ENCODE measurements at places on chromosomes 4 and X.

DNA sequence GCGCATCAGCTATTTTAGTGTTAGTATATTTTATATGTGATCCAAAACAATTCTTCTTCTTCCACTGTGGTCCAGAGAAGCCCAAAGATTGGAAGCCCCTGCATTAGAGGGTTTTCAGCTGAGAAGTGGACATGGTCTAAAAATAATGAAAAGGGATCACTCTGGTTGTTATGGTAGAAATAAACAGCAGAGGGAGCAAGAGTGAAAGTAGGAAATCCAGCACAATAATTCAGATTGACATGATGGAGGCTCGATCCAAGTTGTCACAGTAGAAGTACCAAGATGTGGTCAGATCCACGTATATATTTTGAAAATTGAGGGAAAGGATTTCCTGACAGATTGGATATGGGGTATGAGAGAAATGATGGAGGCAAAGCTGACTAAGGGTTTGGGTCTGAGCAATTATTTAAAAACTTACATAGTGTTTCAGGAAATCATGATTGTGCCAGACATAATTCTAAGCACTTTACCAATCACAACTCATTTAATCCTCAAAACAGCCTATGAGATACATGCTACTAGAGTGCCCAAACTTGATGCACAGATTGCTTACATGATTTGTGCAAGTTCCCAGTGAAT is 17.0 kb upstream of the TMEM144 start:
- DNase-seq, result no peak

DNA sequence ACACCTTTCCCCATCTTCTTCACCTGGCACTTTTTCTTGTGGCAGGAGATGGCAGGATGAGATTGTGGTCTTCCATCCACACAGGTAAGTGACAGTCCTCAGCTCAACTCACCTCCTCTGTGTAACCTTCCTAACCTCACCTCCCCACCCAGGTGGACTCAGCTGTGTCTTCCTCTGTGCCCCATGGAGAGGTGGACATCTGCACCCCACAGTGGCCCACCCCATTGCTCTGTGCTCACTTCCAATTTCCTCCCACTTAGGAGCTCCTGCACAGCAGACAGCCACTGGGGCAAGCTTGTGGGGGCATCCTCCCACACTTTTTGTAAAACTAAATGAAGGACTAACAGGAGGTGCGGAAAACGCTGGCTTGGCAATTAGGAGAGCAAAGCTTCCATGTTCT is 61.6 kb downstream of the MSX1 start:
- no peak for DNase-seq

- DNase-seq, result peak; percentile 84
Measured at GRCh38 chrX:65697915-65698796, 30.7 kb downstream of the MSN start.

GRCh38 chr4:139961344-139961946 is 192.5 kb downstream of the MAML3 start:
- no peak for DNase-seq

GRCh38 chr4:109406337-109406931 is 27.2 kb upstream of the SEC24B start:
- no peak for DNase-seq

DNA sequence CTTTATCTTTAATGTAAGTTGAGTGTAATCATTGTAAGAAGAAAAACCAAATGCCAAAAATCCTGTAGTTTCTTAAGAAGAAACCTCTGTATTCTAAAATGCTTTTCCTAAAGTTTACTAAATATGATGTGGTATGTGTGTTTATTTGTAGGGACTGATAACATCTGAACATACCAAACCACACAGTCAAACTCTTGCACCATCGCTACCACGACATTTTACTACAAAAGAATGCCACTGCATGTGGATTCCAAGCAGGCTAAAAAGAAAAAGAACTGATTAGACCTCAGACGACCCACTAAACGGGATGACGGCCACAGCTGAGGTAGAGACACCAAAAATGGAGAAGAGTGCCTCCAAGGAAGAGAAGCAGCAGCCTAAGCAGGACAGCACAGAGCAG is 46.1 kb downstream of the LAS1L start:
- no peak for DNase-seq

GRCh38 chrX:80317646-80318045 is 102.6 kb upstream of the TENT5D start:
- DNase-seq, result no peak

DNA sequence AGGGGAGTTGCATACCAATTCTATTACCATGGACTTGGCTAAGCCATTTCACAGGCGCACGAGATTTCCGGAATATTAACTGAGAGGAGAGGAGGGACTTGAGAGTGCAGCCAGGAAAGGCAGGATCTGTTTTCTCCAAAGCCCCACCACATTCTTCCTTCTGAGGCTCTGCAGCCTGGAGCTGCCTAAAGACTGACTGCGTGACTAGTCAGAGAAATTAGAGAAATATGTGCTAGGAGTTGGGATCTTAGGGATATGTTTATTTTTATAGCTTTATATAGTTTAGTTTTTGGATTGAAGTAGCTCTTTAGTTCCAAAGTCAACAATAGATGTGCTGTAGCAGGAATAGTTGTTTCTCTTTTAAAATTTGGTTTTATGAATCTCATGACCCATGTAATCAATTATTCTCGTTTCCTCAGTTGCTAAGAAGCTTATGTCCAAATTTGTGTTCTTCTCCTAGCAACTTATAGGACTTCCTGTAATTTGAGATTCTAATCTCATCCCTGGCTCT is 300.1 kb upstream of the DDX53 start:
- DNase-seq, result no peak

GRCh38 chr4:145686991-145687390 is 7.0 kb downstream of the C4orf51 start:
- no peak for DNase-seq

GRCh38 chr4:99879458-99879857 is 14.8 kb downstream of the LAMTOR3 start:
- no peak for DNase-seq

DNA sequence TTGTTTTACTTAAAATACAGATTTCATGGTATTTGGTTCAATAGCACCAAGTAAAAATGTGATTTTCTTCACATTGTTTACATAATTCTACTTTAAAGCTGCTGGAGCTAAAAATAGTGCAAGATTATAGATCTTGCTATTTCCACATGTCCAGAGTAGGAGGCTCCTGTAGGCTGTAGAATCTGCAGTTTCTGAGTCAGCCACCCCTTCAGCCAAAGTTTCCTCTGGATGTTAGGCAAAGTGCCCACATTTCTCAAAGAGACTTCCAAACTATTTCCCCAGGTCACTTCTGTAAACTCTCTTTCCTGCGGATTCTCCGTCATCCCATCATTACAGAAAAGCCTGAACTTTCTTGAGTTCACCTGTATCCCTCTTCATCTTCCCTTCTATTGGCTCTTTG is 342.5 kb upstream of the FSTL5 start:
- no peak for DNase-seq

GRCh38 chr4:27217261-27217769 is 356.7 kb downstream of the STIM2 start:
- no peak for DNase-seq

- no peak for DNase-seq
Measured at GRCh38 chr4:172256820-172257219, 443.6 kb downstream of the GALNTL6 start.

DNA sequence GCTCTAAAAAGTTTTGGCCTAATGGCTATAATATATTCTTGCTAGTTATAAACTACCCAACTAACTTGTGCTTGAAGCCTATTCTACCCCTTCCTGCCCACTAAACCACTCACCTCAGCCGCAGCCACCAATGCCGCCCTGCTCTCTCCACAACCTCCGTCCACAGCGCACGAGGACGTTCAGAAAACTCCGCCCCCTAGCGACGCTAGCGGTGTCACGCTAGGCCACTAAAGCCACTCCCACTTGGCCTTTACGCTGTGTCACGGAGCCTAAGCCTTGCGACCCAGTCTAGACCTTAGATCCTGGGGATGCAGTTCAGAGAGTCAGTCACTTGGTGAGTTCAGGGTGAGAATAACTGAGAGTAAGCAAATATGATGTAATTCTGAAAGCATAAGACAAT is at the start of gene TEX11:
Gene TEX11 (minus strand): TSS at position 171 of the 400 bp plus-strand sequence. CDS start 922 bp downstream, outside the sequence.
- DNase-seq, result no peak

DNA sequence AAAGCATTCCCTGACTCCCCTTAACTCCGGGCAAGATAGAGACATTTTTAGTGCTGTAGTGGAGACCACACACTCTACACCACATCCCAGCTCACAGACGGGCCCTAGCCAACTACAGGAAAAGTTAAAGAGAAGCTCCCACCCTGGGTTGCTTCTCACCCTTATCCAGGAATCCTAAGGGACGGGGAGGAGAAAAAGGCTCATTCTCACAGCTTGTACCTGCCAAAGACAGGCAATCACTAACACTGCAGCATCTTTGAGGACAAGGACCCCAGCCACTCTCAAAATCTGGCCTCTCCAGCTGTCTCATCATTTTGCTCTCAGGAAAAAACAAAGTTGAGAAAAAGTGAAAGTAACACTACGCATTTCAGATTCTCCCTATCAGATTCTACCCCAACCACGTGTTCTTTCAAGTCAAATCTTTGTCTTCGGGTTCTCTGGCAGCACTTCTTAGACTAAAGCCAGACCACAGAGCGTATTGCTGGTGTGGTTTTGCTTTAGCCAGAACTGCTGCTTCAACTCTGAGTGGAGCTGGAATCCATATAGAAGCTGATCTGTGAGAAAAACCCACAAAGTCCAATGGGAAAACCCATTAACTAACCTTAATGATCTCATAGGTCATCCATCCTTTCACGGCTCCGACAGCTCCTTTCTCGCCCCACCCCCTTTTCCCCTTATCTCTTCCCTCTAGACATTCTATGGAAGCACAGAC is 605.9 kb upstream of the DIPK2B start:
- peak; percentile 21 for DNase-seq

DNA sequence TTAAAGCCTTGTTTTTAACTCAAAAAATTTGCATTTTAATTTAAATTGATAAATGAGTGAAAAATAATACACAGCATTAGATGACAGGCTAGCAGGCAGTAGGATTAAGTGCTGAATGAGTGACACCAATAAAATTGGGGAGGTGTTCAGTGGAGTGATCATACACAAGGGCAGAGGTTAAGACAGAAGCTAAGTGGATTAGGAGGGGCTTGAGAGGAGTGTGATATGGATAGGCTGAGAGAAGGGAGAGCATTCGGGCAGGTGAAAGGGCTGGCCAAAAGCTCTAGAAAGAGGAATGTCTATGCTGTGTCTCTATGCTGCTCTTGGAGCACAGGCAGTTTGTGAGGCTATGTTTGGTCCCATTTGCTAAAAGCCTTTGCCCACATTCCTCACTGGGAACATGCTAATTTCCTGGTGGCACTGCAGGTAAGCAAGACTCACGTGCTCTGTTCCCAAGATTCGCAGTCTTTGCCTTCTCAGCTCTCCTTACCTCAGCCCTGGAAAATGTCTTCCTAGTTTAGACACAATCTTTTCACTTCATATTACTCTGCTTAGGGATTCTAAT is 52.8 kb upstream of the CCSER1 start:
- no peak for DNase-seq

- no peak for DNase-seq
Measured at GRCh38 chrX:39443240-39443639, 642.0 kb downstream of the MID1IP1 start.

- no peak for DNase-seq
Measured at GRCh38 chr4:53771326-53771725, 180.0 kb upstream of the LNX1 start.

DNA sequence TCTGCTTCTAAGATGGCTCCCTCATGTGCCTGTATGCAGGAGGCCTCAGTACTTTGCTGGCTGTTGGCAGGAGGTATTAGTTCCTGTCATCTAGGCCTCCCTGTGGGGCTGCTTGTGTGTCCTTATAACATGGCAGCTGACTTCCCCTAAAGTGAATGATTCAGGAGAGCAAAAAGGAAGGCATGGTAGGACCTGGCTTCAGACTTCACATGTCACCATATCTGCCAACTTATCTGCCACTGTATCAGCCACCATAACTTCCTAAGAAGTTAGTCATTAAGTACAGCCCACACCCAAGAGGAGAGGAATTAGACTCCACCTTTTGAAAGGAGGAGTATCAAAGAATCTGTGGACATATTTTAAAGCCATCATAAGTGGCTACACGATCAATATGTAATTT is 122.5 kb downstream of the UCHL1 start:
- no peak for DNase-seq

DNA sequence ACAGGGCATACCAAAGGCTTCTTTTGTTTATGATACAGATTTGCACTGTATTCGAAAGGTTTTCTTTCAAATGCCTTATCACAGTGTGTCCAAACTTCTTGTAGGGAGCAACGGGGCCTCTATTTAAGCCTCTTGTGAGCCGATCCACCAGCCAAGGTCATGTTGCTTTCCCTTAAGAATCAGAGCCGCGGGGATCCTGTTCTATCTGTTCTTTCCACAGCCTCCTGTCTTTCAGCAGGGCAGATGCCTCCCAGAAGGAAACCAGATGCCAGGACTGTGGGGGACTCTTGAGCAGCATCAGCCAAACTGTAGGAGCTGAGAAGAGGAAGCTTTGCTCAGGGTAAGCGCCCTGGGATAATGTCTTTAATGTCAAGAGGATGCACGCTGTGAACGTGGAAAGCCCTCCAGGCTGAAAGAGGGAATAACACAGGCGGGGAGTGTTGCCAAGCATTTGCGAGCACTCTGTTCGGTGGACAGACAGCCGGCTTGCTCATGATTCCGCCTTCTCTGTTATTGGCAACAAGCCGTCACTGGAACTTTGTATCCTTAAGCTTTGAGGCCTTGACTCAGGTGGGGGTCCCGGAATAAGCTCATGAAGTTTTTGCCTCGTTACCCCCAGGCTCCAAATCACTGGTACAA is 279.8 kb upstream of the FRG1 start:
- DNase-seq, result no peak

DNA sequence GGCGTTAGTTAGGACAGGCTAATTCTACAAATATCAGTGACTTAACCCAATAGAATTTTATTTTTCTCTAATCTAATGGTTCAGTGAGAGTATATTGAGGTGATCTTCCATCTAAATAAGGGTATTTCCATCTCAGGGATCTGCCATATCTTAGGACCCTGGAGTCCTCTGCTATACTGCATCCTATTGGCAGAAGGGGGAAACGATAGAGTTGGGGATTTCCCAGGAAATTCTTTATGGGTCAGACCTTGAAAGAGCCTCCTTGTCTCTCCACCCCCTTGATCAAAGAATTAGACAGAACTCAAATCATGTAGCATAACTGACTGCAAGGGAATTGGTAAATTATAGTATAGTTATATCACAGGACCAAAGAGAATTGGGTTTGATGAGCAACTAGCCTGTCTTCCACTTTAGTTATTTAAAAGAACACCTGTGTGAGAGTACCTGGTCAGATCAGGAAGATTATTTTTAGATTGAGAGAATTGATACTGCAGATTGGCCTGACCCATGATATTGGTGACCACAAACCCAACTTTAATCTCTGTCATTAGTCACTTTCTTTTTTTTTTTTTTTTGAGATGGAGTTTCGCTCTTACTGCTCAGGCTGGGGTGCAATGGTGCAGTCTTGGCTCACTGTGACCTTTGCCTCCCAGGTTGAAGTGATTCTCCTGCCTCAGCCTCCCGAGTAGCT is 25.6 kb downstream of the SMARCA5 start:
- DNase-seq, result no peak

GRCh38 chrX:134172588-134173259 is 64.3 kb upstream of the CCDC160 start:
- peak; percentile 68 for DNase-seq
